ENCODE measurements at places on chromosomes 11 and 22.

GRCh38 chr22:49933236-49934159, 15.1 kb downstream of the CRELD2 start:
- DNase-seq, result no peak

- DNase-seq, result no peak
Measured at GRCh38 chr11:125514336-125515101, 18.5 kb upstream of the FEZ1 start.

- DNase-seq, result no peak
Measured at GRCh38 chr11:65066805-65067291, 8.5 kb upstream of the NAALADL1 start.

DNA sequence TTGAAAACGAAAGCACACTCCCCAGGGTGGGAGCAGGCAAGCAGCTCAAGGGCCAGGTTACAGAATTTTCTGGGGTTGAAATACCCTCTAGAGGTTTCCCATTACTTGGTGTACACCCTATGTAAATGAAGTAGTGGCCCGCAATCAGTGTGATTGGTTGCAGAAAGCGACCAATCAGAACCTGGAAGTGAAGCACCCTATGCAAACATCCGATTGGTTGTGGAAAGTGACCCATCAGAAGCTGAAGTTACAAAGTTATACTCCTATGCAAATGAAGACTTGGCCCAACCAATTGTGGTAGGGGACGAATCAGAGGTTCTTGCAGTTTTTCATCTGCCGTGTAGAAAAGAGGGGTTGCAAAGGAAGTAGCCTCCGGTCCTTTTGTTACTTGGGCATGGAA, 19.2 kb downstream of the PRR5 start:
- DNase-seq, result no peak

- no peak for DNase-seq
Measured at GRCh38 chr11:75079546-75079945, 17.1 kb downstream of the OR2AT4 start.

DNA sequence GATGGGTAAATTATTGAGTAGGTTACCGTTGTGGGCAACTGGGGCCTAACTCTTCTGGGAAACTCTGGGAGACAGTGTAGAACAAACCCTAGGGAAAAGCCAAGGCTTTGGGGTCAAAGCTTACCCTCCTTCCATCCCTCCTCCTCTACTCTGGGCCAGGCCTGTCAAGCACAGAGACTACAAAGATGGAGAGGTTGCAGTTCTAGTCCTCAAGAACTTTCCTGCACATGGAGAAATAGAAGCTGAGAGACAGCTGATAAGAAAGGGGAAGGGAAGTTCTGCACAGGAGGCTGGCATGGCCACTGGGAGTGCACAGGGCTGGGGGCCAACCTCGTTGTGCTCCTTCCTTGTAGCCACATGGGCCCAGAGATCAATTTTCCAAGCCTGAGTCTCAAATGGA, 67.2 kb upstream of the ALX4 start:
- DNase-seq, result no peak

DNA sequence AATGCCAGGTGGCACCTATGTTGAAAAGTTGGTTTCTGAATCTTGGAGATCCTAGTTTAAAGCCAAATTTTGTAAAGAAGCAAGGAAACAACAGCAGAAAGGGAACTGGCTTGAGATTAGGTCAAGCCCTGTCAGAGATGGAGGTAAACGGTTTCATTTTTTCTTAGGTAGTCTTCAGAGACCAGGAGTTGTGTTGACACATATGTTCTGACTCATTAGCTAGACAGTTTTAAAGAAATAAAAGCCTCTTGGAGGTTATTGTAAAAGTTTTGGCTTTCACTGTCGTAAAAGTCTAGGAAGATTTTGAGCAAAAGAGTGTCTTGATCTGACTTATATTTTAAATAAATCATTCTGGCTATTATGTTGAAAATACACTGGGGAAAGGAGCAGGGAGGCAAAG, 151.5 kb upstream of the CTSC start:
- no peak for DNase-seq

GRCh38 chr11:81359476-81359875, 1374.2 kb downstream of the FAM181B start:
- DNase-seq, result no peak

DNA sequence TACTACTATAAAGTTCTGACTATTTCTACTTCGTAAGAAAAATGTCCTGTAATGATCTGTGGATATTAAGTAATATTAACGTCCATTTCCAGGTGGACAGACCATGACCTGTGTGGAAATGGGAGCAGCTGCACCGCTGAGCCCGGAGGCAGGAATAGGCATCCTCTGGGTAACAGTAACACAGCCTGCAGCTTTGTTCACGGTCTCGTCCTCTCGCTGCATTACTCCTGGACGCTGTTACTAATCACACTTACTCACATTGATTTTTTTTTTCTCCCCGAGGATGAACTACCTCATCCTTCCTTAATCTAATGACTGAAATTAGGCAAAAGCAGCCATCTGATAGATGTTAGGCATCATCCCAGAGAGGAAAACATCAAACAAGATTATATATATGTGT, 345.7 kb upstream of the NARS2 start:
- no peak for DNase-seq

DNA sequence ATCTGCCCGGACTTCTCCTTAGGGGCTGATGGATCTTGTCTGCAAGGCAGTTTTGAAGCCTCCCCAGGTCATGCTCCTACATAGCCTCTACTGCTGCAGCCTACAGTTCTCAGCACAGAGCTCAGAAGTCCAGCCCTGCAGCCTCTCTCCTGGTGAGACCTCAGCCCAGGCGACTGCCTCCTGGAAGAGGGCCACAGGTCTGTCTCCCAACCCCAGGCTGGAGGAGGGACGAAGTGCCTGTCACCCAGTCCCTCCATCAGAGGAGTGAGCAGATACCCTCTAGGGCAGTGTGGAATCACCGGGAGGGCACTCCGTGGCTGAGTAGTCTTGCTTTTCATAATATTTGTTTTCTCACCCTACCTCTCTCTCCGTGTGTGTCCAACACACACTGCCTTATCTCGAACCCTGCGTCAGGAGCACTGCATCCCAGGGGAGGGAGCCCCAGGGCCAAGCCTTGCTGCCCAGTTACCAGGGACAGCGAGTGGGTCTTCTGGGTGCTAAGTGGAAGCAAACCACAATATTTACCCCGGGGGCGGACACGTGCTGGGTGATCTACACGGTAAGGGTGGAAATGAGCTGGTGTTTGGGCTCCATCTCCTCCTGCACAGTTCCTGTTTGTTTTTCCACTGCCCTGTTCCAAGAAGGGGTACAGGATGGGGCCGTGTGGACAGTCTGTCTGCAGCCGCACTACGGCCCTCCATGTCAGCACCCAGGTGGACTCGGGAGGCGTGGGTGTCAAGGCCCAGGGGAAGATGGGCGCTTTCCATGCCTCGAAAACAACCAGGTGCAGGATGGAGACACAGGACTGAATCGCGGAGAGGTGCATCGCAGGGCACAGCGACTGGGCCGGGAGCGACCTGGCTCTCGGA, 133.7 kb upstream of the HSD17B12 start:
- no peak for DNase-seq

DNA sequence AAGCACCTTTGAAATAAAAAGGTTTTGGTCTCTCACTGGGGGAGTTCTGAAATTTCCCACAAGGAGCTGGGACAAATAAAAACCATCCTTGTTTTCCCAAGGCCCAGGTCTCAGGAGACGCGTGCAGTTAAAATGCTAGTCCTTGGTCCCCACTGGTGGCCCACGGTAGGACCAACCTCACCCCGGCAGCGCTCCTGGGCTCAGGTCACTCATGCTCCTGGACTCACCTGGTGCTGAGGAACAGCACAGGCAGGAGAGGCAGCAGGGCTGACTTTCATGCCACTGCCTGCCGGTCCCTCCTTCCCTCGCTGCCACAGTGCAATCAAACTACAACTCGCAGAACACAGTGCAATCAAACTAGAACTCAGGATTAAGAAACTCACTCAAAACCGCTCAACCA, 356.8 kb upstream of the CCDC179 start:
- no peak for DNase-seq

DNA sequence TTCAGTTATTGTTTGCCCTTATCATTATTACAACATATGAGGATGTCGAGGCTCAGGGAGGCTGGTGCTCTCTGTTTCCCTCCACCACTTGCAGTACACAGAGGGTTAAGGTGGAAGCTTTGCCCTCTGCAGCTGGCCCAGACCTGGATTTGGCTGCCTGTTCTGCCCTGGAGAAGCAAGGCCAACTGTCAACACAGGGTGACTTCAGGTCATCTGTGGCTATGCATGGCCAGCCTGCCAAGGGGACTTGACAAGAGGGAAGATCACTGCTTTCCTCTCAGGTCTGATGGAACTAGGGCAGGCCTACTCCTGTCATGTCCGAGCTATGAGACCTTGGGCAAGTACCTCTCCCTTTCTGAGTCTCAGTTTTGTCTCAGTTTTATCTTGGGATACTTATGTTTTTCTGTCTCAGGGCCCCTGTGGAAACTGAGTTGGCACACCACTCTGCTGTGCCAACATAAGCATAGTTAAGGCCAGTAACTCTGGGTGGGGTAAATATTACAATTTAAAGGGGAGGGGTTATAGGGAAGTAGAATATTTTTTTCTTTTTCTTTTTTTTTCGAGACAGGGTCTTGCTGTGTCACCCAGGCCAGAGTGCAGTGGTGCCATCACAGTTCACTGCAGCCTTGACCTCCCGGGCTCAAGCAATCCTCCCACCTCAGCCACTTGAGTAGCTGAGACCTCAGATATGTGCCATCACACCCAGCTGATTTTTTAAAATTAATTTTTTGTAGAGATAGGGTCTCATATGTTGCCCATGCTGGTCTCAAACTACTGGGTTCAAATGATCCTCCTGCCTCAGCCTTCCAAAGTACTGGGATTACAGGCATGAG, 2.4 kb upstream of the THRSP start:
- no peak for DNase-seq

- DNase-seq, result no peak
Measured at GRCh38 chr11:404551-405264, 10.1 kb downstream of the SIGIRR start.

- DNase-seq, result no peak
Measured at GRCh38 chr11:125070699-125071254, 7.7 kb downstream of the SLC37A2 start.

GRCh38 chr11:65412271-65413076, 10.1 kb upstream of the NEAT1 start:
- no peak for DNase-seq

- no peak for DNase-seq
Measured at GRCh38 chr22:27238935-27239510, 562.5 kb downstream of the MN1 start.

GRCh38 chr11:96070453-96070852, 146.5 kb upstream of the MTMR2 start:
- no peak for DNase-seq

DNA sequence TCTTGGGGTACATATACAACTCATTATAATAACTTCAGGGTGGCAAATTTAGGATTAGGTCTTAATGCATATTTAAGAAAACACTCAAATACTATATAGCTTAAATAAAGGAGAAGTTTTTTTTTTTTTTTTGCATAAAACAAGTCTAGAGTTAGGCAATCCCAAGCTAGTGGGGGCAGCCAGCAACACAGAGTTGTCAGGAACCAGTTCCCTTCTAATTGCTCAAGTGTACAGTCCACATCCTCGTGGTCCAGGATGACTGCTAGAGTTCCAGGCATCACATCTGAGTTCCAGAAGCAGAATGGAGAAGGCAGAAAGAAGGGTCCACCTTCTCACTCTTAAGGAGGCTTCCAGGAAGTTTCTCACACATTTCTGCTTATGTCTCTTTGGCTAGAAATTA, 261.9 kb upstream of the PLET1 start:
- no peak for DNase-seq

GRCh38 chr11:117771197-117771596, 25.8 kb downstream of the DSCAML1 start:
- DNase-seq, result no peak

GRCh38 chr11:2668876-2669275, 30.9 kb downstream of the KCNQ1OT1 start:
- no peak for DNase-seq

GRCh38 chr11:62273789-62274275, 3.9 kb downstream of the SCGB2A2 start:
- DNase-seq, result no peak

DNA sequence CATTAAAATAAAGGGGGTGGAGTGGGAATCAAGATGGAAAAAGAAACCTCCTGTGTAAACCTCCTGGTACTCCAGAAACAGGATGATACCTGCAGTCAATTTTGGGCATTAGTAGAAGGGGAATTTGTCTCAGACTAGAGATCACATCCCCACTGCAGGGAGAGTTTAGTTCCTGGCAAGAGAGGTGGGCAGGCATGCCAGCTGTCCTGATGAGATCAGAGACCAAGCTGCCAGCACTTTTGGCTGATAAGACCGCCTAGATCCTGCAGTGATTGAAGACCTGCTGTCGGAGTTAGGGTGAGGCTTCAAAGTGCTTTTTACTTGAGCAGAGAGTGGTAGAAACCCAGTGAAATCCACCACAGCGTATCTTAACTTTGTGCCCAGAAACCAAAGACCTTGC, 29.7 kb upstream of the NELL1 start:
- no peak for DNase-seq

DNA sequence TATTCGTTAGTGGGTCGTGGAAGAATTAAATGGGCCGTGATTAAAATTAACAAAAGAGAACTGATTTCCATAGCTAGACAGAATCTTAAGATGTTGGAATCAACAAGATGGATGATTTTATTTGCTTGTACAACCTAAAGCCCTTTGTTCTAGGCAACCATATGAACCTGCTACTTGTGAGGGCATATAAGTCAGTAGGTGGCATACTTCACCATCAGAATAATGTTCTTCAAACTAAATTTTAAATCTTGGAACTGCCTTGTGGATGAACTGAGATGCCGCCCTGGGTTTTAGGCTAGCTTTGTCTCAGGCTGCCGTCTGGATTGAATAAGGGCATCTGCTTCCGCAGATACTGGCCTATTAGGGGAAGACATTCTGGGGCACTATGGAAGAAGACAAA, 40.9 kb downstream of the CSRP3 start:
- DNase-seq, result no peak

- no peak for DNase-seq
Measured at GRCh38 chr11:1629326-1630185, at the start of gene KRTAP5-5. TSS of gene KRTAP5-5 (plus strand) at chr11:1629775. CDS start at chr11:1629841, 66 bp downstream.

- no peak for DNase-seq
Measured at GRCh38 chr11:92257536-92257935, 32.9 kb downstream of the FAT3 start.

GRCh38 chr22:19862619-19863246, 8.1 kb upstream of the GNB1L start:
- DNase-seq, result no peak

DNA sequence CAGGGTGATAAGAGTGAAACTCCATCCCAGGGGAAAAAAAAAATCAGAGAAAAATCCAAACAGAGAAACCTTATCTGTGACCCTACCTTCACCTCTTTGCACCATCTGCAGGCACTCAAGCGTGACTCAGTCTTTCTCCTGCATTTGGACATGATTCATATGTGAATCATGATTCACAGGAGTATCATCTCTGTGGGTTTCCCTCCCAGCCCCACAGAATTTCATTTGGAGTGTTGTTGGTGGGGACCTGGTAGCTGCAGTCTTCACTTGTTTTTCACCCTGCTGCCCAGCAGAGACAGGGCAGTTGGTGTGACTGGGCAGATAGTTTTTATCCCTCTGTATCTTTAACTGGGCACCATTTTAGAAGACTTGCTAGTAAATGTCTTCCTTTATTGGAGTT, 75.7 kb downstream of the DEPDC5 start:
- DNase-seq, result no peak

- no peak for DNase-seq
Measured at GRCh38 chr11:46506483-46506791, 87.4 kb downstream of the AMBRA1 start.

Data from effector CD8-positive, alpha-beta T cell (primary cell).